ENCODE measurements at places on chromosomes 12 and 14. TPM values are rescaled to one million over a fixed set of nuclear protein-coding genes. Genes with fewer than 3 reads are reported as not detected.

Gene PLCZ1
- not detected for total RNA-seq

Gene A2M
- total RNA-seq, result 688 TPM

Gene IL22
- total RNA-seq, result not detected

Gene RNASE1
- 67.3 TPM for total RNA-seq

Gene CMA1
- total RNA-seq, result 2.2 TPM

Gene TGM1
- total RNA-seq, result 7.7 TPM

Gene CLMN
- 91.9 TPM for total RNA-seq

Gene PRH2
- not detected for total RNA-seq

Gene ZNF891
- 3.5 TPM for total RNA-seq

Gene MYF6
- total RNA-seq, result not detected

Gene TAS2R20
- total RNA-seq, result 6.1 TPM

Gene BCAT1
- total RNA-seq, result 19.3 TPM

Gene EXOC3L4
- total RNA-seq, result 2.5 TPM

Gene KRT72
- not detected for total RNA-seq

Gene TAS2R46
- 5.4 TPM for total RNA-seq

Gene KRT73
- not detected for total RNA-seq

Data from ureter (tissue), 1 donor.